GM13977 (cell line): ENCODE measurements at places on chromosomes 3 and 15.

- no peak for DNase-seq
These were observed 128.8 kb upstream of the OSTN start for GRCh38 chr3:191070201-191070600.

DNA sequence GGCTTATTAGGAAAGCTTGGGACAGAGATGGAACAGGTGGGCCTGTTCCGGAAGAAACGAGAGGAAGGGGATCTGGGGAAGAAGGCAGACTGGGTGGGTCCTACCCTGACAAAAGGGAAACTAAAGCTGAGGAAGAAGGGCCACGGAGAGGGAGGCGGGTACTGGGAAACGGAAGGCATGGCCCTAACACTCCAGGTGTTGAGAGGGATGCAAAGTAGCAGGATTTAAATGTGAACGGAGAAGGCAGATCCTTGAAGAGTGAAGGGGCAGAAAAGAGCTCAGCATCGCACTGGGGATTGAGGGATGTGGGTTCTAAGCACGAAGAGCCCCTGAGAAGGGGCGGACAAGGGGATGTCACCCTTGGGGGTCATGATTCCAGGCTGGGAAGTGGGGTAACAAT, 735 bp downstream of the STIMATE start:
- DNase-seq = peak; percentile 42

GRCh38 chr3:157284688-157285087, 124.7 kb upstream of the CCNL1 start:
- no peak for DNase-seq

DNA sequence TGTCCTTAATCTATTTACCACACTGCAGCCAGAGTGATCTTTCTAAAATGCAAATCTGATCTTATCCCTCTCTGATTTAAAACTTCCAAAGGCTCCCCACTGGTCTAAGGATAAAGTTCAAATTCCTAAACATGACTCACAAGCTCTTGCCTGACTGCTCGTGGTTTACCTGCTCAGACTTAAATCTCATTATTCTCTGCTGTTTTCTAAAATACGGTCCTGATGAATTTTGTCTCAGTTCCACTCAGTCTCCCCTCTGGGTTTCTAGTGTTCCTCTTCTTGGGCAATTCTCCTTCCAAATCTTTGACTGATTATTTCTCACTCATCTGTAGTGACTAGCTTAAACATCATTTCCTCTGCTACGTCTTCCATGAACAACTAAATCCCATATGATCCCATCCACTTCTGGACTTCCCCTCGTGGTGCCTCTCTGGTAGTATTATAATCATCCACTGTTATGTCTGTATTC, 108.3 kb downstream of the P3H2 start:
- DNase-seq = no peak

GRCh38 chr15:59388670-59389069, 16.0 kb upstream of the MYO1E start:
- DNase-seq = no peak

- no peak for DNase-seq
These were observed 20.1 kb downstream of the DUSP7 start for GRCh38 chr3:52036222-52036694.

- no peak for DNase-seq
These were observed 353.9 kb upstream of the KCNMB2 start for GRCh38 chr3:178182337-178182779.

GRCh38 chr3:24237971-24238706, 256.5 kb downstream of the THRB start:
- DNase-seq = peak; percentile 44

- DNase-seq = no peak
These were observed 31.7 kb upstream of the LINGO1 start for GRCh38 chr15:77664428-77664827.

DNA sequence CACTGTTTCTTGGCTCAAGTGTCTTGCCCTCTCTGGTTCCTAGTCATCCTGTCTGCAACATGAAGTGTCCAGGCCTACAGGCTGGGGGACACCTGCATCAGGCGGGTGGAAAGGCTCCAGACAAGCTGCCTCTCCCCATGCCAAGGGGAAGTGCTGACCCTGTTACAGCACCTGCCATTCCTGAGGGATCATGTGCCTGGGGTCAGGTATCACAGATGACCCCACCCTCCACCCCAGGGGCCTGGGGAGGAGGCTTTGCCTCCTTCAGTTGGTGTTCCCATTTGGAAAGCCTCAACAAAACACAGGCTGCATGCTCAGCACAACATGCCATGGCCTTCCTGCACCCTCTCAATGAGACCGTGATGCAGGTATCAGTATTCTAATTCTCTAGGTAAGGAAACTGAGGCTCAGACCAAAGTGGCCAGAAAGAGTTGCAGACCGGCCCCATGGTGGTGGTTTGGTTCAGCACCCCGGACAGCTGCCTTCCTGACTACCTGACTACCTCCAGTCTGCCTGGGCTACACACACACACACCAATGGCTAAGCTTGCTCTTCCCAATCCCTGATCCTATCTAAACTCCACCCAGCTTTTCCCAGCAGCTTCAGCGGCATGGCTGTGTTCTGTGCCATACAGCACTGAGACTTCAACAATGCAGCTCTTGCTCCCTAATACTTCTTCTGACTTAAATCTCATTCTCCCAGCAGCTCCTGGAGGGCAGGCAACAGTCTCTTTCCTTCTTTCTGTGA, 69.7 kb upstream of the LINGO1 start:
- DNase-seq = peak; percentile 67

- DNase-seq = no peak
These were observed 6.3 kb downstream of the CSK start for GRCh38 chr15:74788042-74788682.
